Stimulated activated CD4-positive, alpha-beta T cell treated with anti-CD3 and anti-CD28 coated beads, TNF-alpha, amount 100 ng/mL, for 1 hour (primary cell): ENCODE measurements at places on chromosomes 3 and 15.

DNA sequence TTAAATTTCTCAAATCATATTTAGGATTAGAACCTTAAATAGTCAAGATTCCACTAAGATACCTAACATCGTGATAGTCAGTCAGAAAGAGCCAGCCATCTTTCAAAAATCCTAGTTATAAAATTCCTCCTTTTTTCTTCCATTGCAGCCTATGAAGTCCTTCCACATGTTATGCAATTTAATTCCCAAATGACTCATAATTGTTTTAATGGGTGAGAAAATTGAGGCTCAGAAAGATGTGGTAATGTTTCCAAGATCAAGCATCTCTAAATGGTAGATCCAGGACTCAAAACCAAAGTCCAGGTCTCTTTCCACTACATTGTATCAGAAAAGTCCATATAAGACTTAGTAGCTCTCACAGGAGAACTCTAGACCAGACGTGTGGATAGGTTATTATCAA lies 9.5 kb downstream of the CFAP44 start:
- no peak for DNase-seq

GRCh38 chr3:117541721-117542120 lies 832.1 kb downstream of the TUSC7 start:
- no peak for DNase-seq

DNA sequence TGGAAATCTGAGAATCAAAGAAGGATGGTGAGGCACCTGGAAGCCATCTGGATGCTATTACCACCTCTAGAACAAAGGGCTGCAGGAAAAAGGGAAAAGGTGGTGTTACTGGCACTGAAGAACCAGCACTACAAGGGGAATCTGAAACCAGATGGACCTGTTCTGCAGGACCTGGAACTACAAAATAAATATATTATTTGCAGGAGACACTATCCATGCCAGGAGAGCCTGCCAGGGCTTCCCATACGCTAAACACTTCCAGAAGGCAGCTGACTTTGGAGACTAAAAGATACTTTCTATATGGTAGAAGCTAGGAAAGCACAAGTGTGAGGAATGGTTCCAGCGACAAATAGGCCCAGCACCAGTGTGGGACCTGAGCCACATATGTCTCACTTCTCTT lies 83.4 kb upstream of the POU1F1 start:
- no peak for DNase-seq

- DNase-seq: no peak
Measured at GRCh38 chr15:60213377-60214000, 184.3 kb downstream of the ANXA2 start.

GRCh38 chr3:4829031-4829394 lies 150.2 kb upstream of the BHLHE40 start:
- DNase-seq: no peak
